ENCODE measurements at places on chromosomes 6 and 20.

DNA sequence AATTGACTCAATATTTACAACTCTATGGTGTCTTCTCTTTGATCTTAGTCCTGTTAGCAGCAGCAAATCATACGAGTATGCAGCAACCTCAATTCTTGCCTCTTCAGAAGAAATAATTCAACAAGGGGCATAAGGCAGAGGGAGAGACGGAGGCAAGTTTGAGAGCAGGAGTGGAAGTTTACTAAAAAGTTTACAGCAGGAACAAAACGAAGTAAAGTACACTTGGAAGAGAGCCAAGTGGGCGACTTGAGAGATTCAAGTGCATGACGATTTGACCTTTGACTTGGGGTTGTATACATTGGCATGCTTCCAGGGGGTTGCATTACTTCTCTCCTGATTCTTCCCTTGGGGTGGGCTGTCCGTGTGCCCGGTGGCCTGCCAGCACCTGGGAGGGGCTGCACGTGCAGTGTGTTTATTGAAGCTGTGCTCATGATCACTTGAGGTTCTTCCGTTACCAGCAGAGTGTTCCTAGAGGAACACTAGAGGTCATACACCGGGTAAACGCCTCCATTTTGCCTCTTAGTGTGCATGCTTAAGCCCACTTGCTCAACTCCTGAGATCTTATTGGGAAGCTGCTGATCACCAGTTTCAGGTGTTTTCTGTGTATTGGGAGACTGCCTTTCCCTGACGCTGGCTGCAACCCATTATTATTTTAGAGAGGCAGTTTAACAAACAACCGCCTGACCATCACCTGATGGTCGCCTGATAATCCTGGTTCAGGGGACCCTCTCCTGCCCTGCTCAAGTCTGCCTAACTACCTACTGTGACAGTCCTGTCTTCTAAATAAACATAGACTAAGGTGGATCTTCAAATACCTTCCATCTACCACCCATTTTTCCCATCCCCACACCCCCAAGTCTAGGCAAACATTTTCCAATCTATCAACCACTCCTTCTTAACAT lies 172.4 kb upstream of the MYLIP start:
- DNase-seq, result no peak

- no peak for DNase-seq
These were observed 10.7 kb upstream of the TGIF2 start for GRCh38 chr20:36562724-36563123.

GRCh38 chr6:80643881-80644280 lies 537.4 kb downstream of the BCKDHB start:
- no peak for DNase-seq

DNA sequence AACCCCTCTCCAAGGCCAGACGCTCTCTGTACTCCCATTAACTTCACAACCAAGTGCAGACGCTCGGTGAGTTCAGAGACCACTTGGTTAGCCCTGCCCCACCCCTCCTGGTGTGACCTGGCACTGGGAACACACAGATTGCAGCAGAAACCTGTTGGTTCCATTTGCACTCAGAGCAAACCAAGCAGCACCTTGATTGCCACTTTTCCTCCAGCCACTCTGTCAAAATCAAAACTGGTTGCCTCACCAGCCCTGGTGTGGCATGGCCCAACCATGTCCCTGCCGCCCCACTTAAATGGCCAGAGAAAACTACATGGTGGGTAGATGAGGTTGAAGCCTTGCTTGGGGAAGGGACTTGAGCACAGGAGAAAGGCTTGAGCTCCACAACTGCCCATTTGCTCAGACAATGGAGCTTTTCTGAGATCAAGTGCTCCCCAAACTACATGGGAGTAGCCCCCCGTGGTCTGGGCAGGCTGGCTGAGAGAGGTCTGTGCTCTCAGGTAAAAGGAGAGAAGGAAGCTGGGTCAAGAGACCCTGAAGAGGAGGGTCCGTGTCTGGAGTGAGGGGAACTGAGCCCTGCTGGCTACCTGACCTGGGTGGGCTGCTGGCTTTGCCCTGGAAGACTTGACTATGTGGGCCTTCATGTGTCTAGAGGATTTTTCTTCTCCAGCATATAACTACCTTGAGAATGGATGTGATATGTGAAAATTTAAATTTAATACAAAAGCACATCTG lies 43.4 kb downstream of the PLCG1 start:
- DNase-seq, result no peak

DNA sequence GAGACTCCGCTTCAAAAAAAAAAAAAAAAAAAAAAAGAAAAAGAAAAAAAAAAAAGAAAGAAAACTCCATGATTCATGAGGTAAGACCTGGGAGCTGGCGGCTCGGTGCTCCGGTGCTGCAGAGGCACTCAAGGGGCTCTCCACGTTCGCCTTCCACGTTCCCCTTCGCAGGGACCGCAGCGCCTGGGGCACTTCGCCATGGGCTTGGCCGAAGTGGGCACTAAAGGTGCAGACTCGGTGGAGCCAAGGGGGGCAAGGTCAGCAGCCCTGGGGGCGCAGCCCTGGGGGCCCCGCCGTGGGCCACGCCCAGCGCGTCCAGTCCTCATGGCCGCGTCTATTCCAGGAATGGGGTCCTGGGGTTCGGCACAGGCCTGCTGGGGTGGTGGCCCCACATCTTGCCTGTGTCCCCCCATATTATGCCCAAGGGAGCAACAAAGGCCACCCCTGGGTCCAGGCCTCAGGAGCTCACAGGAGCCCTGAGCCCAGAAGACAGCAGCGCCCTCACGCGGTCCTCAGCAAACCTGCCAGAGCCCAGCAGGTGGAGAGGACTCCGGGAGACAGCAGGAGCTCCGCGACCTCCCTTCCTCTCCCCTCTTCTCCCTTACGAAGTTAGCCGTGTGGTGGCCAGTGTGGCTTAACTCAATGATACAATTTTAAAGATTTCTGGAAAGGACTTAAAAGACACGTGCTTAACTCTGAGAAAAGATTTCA lies 21.9 kb downstream of the ZBTB46 start:
- no peak for DNase-seq

DNA sequence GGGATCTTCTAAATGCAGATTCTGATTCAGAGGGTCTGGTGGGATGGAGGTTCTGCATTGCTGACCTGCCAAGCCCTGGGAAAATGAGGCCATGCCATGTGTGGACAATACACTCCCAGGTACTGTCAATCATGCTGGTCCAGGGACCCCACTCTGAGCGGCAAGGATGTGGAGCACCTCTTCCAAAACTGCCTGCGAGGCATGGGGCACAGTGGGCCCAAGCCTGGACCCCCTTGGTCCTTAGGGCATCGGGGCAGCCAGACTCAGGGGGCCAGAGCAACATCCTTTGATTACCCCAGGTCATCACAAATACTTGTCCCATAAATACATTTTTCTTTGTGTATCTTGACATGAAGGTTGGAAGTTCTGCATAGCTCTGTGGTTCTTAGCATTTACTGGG lies 76.8 kb upstream of the NXT1 start:
- DNase-seq, result no peak

- no peak for DNase-seq
These were observed 101.2 kb downstream of the ERMARD start for GRCh38 chr6:169852504-169853195.

GRCh38 chr6:151060096-151060765 lies 179.5 kb upstream of the AKAP12 start:
- DNase-seq, result no peak

DNA sequence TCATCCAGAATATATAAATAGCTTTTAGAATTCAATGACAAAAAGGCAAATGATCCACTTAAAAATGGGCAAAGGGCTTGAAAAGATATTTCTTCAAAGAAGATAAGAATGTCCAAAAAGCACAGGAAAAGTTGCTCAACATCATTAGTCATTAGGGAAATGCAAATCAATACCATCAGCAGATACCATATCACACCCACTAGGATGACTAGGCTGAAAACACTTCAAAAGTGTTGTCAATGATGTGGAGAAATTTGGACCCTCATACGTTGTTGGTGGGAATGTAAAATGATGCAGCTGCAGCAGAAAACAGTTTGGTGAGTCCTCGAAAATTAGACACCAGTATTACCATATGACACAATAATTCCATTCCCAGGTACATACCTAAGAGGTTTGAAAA lies 303.6 kb upstream of the SLC35B3 start:
- DNase-seq, result no peak

DNA sequence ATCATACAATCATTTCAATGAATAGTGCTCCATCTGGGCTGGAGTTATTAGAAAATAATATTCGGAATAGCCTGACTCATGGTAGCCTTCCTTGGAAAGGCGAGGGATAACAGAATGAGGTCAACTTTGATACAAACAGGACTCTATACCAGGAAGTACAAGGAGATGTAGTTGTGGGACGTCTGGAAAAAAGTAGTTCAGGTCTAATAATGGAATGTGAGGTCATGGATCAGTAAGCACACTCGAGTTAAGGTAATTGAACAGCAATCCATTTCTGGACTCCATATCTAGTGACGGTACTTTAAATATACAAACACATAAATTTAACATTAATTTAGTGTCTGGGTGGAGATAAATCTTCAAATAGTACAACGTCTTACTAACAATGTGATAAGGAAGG lies 1204.0 kb upstream of the ADGRB3 start:
- no peak for DNase-seq

- DNase-seq, result no peak
These were observed 151.2 kb downstream of the ERMARD start for GRCh38 chr6:169902604-169903003.

DNA sequence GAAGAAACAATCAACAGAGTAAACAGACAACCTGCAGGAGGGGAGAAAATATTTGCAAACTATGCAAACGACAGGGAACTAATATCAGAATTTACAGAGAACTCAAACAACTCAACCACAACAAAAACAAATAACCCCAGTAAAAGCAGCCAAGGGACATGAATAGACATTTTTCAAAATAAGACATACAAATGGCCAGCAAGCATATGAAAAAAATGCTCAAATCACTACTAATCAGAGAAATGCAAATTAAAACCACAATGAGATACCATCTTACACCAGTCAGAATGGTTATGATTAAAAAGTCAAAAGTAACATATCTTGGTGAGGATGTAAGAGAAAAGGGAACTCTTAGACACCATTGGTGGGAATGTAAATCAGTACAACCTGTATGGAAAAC lies 215.0 kb downstream of the THBS2 start:
- DNase-seq, result no peak

GRCh38 chr20:2873747-2874041 lies 413 bp downstream of the PTPRA start:
- DNase-seq, result peak; percentile 52

DNA sequence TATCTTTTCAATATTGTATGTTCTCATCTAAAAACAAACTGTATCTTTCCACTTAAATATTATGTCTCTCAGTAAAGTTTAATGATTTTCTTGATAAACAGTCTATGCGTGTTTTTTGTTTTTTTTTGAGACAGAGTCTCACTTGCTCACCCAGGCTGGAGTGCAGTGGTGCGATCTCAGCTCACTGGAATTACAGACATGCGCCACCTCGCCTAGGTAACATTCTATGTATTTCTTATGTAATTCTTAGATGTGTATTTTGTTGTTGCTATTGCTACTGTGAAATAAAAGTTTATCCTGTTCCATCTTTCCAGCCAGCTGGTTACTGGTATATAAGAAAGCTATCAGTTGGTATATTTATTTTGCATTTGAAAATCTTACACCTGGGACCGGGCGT lies 29.4 kb downstream of the ABHD12 start:
- DNase-seq, result no peak

DNA sequence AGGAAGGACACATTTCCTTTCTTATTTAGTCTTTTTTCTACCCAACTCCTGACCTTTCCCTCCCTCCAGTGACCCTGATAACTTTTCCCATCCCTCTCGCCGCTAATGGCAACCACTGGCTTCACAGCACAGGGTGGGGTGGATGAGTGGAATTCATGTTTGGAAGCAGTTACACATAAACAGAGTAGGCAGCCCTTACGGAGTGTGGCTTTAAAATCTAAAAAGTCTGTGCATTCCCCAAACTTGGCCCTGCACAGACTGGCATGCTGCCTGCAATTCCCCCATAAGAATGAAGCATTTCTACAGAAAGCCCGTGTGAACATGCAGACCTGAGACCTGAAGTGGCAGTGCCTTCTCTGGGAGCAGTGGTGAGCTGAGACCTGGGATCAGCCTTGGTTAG lies 275.9 kb upstream of the PRND start:
- DNase-seq, result no peak

GRCh38 chr6:69286331-69286730 lies 510.5 kb downstream of the LMBRD1 start:
- DNase-seq, result no peak

- peak; percentile 40 for DNase-seq
These were observed 3.5 kb downstream of the NDUFAF5 start for GRCh38 chr20:13788167-13788834.

- no peak for DNase-seq
These were observed 28.2 kb downstream of the PDRG1 start for GRCh38 chr20:31923388-31924331.

- DNase-seq, result no peak
These were observed 34.5 kb downstream of the SPDEF start for GRCh38 chr6:34521463-34522285.

DNA sequence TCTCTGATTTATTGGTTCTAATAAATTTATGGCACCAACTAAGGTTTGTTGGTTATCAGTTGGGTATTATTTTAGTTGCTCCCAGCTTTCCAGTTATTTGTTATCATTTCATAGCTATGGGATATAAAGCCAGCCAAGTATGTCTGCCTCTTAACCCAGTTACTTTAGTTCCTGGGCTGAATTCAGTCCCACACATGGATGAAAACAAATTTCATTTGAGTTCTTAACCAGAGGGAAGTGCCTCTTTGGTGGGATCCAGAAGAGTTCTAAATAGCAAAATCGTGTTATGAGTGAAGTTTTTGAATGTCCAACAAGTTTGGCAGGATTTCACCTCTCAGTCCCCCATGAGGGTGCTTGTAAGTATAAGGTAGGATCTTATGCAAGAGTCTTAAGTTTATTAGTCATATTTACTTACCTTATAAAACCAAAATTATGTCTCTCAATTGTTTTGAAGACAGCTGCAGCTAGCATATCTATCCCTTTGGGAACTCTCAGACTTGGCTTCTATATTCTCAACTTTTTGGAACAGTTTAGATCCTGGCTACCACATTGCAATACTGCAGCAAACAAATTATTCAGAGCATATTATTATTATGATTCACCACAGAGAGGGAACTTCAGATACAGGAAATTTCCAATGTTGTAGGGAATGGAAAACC lies 683.6 kb downstream of the BCKDHB start:
- no peak for DNase-seq

- DNase-seq, result no peak
These were observed 15.8 kb upstream of the PPP1R16B start for GRCh38 chr20:38789503-38790199.

GRCh38 chr6:30618270-30618797 lies 694 bp downstream of the MRPS18B start:
- DNase-seq, result no peak
